Naive thymus-derived CD8-positive, alpha-beta T cell (primary cell): ENCODE measurements at places on chromosomes 7 and 10. TPM values are rescaled to one million over a fixed set of nuclear protein-coding genes. Genes with fewer than 3 reads are reported as not detected.

GRCh38 chr7:74717889-74718288 is 55.9 kb upstream of the NCF1 start:
- no peak overlapping the region for H3K4me3 ChIP-seq
- no peak for DNase-seq
- no peak overlapping the region for H3K27ac ChIP-seq
- H3K36me3 ChIP-seq: peaks cover 20% of the 10 kb centered on the region

DNA sequence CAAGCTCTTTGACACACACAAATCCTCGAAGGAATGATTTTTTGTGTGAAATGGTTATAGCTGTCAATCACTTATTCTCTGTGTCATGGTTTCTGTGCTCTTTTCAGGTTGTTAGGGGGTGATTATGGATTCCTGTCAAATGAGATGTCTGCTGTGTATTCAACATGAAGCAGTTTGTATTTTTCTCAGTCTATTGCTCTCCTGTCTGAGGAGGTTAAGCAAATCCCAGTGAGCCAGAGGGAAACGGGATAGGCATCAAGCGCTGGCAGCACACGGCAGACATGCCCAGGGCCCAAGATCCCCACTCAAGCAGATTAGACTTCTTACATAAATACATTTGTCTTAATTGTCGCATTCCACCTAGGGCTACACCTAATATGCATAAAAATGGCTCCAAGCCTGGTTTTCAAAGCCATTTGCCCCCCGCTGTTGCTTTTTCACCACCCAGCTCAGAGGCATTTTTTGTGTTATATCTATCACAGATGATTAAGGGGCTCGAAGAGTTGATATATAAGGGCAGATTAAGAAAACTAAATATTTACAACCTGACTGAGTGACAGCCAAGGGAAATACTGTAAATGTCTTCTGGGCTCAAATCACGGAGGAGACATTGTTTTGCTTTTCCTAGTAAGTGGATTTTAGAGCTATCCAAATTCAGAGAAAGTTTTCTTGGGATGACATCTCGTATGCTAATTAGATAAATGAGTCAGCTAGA is 192.7 kb upstream of the LRGUK start:
- H3K27me3 ChIP-seq: no peaks in the 10 kb centered on the region
- H3K27ac ChIP-seq: no peak overlapping the region
- peaks cover 39% of the 10 kb centered on the region for H3K36me3 ChIP-seq

DNA sequence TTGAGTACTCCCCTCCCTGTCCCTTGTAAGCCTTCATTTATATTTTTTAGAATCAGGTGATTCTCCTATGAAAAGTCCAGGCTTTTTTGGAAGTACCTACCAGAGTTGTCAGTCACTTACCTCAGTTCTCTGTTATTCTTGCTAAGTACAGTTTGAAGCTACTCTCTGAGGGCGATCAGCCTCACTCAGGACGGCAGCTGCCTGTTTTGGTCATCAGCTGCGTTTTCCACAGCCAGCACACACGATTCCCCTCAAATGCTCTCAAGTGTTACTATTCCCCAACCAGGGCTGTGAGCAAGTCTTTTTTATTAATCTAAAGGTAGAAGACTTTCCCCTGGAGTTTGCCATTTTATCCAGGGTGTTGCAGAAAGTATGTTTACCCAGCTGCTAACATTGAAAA is 328.6 kb downstream of the SUGCT start:
- no peak overlapping the region for H3K4me3 ChIP-seq
- no peaks in the 10 kb centered on the region for H3K27me3 ChIP-seq
- H3K36me3 ChIP-seq: no peaks in the 10 kb centered on the region
- H3K4me1 ChIP-seq: no peaks in the 10 kb centered on the region

GRCh38 chr10:125092564-125093031 is 67.8 kb downstream of the CTBP2 start:
- DNase-seq: no peak
- H3K27me3 ChIP-seq: no peaks in the 10 kb centered on the region
- no peaks in the 10 kb centered on the region for H3K4me1 ChIP-seq
- H3K4me3 ChIP-seq: no peak overlapping the region

- H3K27me3 ChIP-seq: no peaks in the 10 kb centered on the region
- no peak for DNase-seq
- H3K36me3 ChIP-seq: no peaks in the 10 kb centered on the region
These were observed 111.2 kb upstream of the KIAA1217 start for GRCh38 chr10:24097751-24098207.

- H3K27me3 ChIP-seq: no peaks in the 10 kb centered on the region
- peaks cover 10% of the 10 kb centered on the region for H3K4me1 ChIP-seq
- peaks cover 17% of the 10 kb centered on the region for H3K36me3 ChIP-seq
- peak overlapping the region; percentile 79 for H3K27ac ChIP-seq
These were observed 34.2 kb downstream of the C10orf71 start for GRCh38 chr10:49333192-49333591.

DNA sequence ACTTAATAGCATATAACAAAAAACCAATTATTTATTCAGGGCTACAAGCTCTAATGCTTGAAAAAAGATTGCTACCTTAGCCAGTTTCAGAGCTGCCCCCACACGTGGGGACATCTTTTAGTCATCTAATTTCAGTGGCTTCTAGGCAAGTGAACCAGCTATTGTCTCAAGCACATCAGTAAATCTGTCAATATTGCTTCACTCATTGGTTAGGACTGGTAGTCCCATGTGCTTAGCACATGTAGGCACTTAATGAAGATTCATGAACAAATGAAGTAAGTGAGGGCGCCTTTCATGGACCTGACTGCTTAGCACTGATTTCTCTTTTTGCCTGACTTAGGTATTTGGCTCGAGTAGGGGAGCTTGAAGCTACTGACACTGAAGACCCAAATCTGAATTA is 19.6 kb downstream of the ENTPD7 start:
- no peak for DNase-seq
- H3K4me1 ChIP-seq: no peaks in the 10 kb centered on the region
- peaks cover 7% of the 10 kb centered on the region for H3K36me3 ChIP-seq
- H3K27ac ChIP-seq: no peak overlapping the region
- H3K4me3 ChIP-seq: no peak overlapping the region

GRCh38 chr10:121457729-121458128 is 140.5 kb downstream of the FGFR2 start:
- no peak overlapping the region for H3K27ac ChIP-seq
- peaks cover 3% of the 10 kb centered on the region for H3K27me3 ChIP-seq
- DNase-seq: no peak

GRCh38 chr10:92789067-92789466 is 59.3 kb upstream of the EXOC6 start:
- peaks cover 6% of the 10 kb centered on the region for H3K27me3 ChIP-seq
- no peak for DNase-seq
- no peaks in the 10 kb centered on the region for H3K36me3 ChIP-seq
- H3K27ac ChIP-seq: no peak overlapping the region
- no peaks in the 10 kb centered on the region for H3K4me1 ChIP-seq

DNA sequence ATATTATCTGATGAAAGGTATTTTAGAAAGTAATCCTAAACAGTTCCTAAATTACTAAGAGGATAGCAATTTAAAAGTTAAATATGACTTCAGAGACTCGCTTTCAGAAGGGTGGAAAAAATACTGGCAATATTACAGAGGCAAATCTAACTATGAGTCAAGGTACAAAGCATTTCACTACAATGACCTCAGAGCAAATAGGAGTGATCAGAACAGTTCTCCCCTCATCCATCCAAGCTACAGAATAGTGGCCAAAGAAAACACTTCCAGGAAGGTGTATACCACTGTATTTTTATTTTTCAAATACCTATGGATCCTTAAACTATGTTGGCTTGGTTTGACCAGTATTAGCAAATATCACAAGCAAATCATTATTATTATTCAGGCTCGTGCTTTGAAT is 112.8 kb upstream of the ODAD2 start:
- no peak overlapping the region for H3K27ac ChIP-seq
- DNase-seq: no peak

GRCh38 chr10:91424016-91424415 is 13.9 kb downstream of the HECTD2 start:
- peaks cover 2% of the 10 kb centered on the region for H3K4me1 ChIP-seq
- DNase-seq: no peak
- no peak overlapping the region for H3K4me3 ChIP-seq
- no peaks in the 10 kb centered on the region for H3K36me3 ChIP-seq

GRCh38 chr10:80497187-80498077 is 40.3 kb upstream of the SH2D4B start:
- H3K4me3 ChIP-seq: peak overlapping the region; percentile 84
- H3K27ac ChIP-seq: peak overlapping the region; percentile 95
- peaks cover 93% of the 10 kb centered on the region for H3K4me1 ChIP-seq
- peaks cover 31% of the 10 kb centered on the region for H3K36me3 ChIP-seq

GRCh38 chr7:96337519-96337918 is 15.6 kb upstream of the SLC25A13 start:
- H3K27me3 ChIP-seq: peaks cover 29% of the 10 kb centered on the region
- DNase-seq: no peak
- H3K27ac ChIP-seq: no peak overlapping the region
- no peaks in the 10 kb centered on the region for H3K4me1 ChIP-seq
- no peaks in the 10 kb centered on the region for H3K36me3 ChIP-seq

GRCh38 chr7:23434147-23434917 is 36.0 kb downstream of the IGF2BP3 start:
- H3K36me3 ChIP-seq: no peaks in the 10 kb centered on the region
- H3K4me1 ChIP-seq: no peaks in the 10 kb centered on the region
- H3K27ac ChIP-seq: no peak overlapping the region
- no peak overlapping the region for H3K4me3 ChIP-seq
- no peak for DNase-seq

- no peaks in the 10 kb centered on the region for H3K4me1 ChIP-seq
- H3K27ac ChIP-seq: no peak overlapping the region
- H3K36me3 ChIP-seq: no peaks in the 10 kb centered on the region
- H3K4me3 ChIP-seq: no peak overlapping the region
- DNase-seq: no peak
These were observed 88.3 kb downstream of the CHST15 start for GRCh38 chr10:124005091-124005490.

DNA sequence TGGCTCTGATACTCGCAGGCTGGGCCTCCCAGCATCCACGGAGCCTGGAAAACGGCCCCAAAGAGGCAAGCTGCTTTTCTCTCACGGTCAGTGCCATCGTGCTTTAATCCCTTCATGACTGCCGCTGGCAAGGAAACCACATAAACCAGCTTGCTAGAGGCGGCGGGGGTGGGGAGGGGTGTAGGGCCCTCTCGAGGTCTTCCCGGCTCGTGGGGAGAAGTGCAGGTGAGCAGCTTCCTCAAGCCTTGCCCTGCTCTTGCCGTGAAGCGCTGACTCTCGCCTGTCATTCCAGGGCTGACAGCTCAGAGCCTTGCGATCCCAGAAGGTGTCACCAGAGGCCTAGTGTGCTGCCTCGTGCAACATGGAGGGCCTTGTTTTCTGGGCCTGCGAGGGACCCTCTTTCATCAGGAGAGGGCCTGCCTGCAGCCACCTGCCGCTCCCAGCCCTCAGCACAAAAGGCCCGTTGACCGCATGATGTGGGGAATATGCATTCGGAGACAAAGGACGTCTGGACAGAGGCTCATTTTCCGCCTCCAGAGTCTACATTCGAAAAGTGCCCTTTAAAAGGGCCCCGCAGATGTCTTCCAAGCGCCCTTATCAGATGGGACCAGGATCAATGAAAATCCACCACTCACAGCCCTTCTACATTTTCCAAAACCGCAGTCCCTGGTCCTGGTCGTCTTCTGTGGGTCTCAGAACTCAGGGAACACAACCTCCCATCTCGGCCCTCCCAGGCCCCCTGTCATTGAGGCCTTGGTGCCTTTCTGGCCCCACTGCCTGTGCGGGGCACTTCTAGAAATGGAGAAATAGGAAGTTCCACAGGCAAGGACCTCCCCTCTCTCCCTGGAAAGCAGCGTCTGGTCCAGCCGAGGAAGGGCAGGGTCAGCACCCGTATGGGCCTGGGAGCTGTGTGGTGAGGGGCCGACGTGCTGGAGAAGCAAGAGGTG is 58.7 kb downstream of the ZRANB1 start:
- H3K4me1 ChIP-seq: no peaks in the 10 kb centered on the region
- no peak overlapping the region for H3K4me3 ChIP-seq
- no peak overlapping the region for H3K27ac ChIP-seq

GRCh38 chr10:14547816-14548215 is 217.1 kb upstream of the FRMD4A start:
- H3K36me3 ChIP-seq: peaks cover 14% of the 10 kb centered on the region
- peak overlapping the region; percentile 68 for H3K4me3 ChIP-seq

- H3K27ac ChIP-seq: no peak overlapping the region
- no peaks in the 10 kb centered on the region for H3K27me3 ChIP-seq
- H3K4me3 ChIP-seq: no peak overlapping the region
- DNase-seq: no peak
These were observed 53.4 kb downstream of the PWWP2B start for GRCh38 chr10:132450466-132450824.

DNA sequence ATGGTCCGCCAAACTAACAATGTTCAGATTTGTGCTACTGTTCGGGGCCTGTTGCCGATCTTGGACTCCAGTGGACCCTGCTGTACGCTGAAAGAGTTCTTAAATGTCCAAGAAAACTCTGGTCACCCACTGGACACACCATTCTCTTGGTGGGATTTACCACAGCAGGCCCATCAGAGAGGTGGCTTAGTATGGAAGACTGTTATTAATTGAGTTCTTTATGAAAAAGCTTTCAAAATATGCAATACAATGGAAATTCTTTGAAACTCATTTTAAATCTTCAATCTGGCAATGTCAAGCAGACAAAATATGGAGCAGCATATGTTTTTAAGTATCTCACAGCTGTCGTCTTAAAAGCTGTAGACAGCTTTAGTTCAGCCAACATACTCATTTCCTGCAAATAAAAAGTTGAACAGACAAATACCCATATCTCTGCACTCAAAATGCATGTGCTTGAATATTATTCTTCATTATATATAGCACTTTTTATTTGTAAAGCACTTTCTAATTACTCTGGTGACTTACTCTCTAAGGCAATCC is 37.4 kb upstream of the GRM8 start:
- H3K27me3 ChIP-seq: peaks cover 21% of the 10 kb centered on the region
- H3K27ac ChIP-seq: no peak overlapping the region
- no peak overlapping the region for H3K4me3 ChIP-seq
- DNase-seq: no peak

DNA sequence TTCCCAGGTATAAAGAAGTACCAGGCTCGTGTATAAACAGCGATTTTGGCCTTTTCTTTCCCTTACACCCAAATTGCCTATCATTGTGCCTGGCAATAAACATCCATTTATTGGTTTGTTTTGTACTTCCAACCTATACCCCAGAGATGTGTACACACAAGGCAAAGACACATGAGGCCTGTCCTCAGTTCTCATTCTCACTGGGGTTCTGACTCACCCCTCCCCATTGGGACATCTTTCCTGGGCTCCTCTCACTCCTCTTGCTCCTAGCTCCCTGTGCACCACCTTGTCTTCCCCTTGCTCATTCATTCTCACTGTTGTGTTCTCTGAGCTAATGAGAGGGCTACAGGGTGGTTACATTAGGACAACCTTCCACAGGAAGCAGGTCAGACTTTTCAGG is 240.7 kb downstream of the ANK3 start:
- H3K27me3 ChIP-seq: peaks cover 2% of the 10 kb centered on the region
- peaks cover 19% of the 10 kb centered on the region for H3K36me3 ChIP-seq
- no peaks in the 10 kb centered on the region for H3K4me1 ChIP-seq
- H3K4me3 ChIP-seq: no peak overlapping the region
- peak overlapping the region; percentile 36 for H3K27ac ChIP-seq

The EPO gene
- not detected for total RNA-seq

The ATRNL1 gene
- total RNA-seq: not detected

The ELN gene
- not detected for total RNA-seq

The TMEM196 gene
- not detected for total RNA-seq

The DDC gene
- not detected for total RNA-seq

The PRXL2A gene
- 11.6 TPM for total RNA-seq

The CLEC2L gene
- not detected for total RNA-seq

The AKR1B15 gene
- total RNA-seq: not detected

The RBM20 gene
- 0.68 TPM for total RNA-seq
